ENCODE measurements at places on chromosomes 1 and 21. TPM values are rescaled to one million over a fixed set of nuclear protein-coding genes. Genes with fewer than 3 reads are reported as not detected.
A peak's percentile ranks its signal among the peaks of the same experiment; 100 is the strongest.

DNA sequence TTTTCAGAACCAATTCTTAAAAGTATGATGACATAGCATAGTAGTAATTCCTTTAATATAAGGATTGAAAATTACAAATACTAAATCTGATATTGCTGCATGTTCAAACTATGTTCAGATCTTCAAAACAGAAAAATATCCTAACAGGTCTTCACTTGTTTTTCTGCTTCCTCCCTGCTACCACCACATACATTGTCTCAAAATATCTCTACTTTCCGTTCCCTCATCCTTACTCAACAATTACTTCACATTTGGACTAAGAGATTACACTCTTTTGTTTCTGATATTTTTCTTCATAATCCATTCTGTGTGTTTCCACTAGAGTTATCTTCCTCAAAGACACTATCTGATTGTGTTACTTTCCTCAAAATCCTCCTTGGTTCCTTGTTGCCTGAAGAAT is 125.1 kb downstream of the NEK7 start:
- DNase-seq, result no peak

- DNase-seq, result peak; percentile 9
These were observed 20.2 kb upstream of the LRRC3 start for GRCh38 chr21:44434936-44435635.

GRCh38 chr1:247297263-247298123 is 34.2 kb downstream of the ZNF496 start:
- no peak for DNase-seq

DNA sequence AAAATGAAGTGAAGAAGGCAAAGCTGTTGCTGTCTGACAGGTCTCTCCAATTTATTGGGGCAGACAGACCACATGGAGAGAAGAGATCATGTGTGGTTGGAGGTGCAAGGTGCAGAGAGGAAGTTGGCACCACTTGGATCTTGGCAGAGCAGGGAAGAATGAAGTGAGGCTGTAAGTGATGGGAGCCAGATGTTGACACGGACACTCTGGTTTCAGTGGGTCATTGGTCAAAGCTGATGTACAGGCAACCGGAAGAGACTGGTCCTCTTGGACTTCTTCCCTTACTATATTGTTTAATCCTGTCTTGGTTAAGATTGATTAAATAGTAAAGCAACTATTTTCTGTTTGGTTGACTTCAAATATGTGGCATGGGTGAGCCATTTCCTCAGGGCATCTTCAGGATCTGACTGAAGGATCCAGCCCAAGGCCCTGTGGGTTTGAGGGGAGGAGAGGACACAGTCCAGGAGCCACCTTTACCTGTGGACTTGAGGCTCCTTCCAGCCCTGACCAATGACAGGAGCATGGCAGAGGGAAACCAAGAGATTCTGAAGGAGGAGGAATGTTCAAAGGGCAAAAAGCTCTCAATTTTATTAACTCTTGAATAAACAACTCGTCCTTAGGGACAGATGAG is 49.4 kb downstream of the NENF start:
- DNase-seq, result no peak

GRCh38 chr1:21891621-21892479 is 45.3 kb downstream of the HSPG2 start:
- no peak for DNase-seq

GRCh38 chr21:44437696-44438431 is 17.4 kb upstream of the LRRC3 start:
- no peak for DNase-seq

- DNase-seq, result no peak
These were observed 48.2 kb downstream of the HLX start for GRCh38 chr1:220927442-220927841.

- no peak for DNase-seq
These were observed 54.9 kb upstream of the CRB1 start for GRCh38 chr1:197213193-197213592.

DNA sequence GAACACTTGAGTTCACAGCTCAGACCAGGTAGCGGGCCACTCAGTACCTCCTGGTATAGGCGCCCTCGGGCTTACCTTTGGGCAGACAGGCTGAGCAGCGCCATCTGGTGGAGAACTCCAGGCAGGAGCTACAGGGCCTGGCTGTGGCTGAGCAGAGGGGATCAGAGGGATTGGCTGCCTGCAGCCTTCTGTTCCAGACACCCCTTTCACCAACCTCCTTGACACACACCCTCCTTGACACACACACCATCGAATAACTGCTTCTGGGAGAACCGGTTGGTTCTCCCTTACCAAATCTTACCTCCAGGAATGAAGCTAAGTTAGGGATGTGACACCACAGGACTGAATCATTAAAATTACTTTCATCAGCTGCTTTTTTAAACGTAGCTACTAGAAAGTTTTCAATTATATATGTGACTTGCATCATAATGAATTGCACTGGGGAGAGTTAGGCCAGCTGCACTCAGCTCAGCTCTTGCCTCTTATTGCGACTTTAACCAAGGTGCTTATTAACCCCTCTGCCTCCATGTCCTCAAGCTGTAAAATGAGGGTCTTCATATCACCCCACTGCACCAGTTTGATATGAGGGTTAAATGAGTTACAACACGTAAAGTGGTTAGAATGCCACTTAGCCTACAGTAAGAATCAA is 6.6 kb downstream of the LIN28A start:
- DNase-seq, result peak; percentile 57

DNA sequence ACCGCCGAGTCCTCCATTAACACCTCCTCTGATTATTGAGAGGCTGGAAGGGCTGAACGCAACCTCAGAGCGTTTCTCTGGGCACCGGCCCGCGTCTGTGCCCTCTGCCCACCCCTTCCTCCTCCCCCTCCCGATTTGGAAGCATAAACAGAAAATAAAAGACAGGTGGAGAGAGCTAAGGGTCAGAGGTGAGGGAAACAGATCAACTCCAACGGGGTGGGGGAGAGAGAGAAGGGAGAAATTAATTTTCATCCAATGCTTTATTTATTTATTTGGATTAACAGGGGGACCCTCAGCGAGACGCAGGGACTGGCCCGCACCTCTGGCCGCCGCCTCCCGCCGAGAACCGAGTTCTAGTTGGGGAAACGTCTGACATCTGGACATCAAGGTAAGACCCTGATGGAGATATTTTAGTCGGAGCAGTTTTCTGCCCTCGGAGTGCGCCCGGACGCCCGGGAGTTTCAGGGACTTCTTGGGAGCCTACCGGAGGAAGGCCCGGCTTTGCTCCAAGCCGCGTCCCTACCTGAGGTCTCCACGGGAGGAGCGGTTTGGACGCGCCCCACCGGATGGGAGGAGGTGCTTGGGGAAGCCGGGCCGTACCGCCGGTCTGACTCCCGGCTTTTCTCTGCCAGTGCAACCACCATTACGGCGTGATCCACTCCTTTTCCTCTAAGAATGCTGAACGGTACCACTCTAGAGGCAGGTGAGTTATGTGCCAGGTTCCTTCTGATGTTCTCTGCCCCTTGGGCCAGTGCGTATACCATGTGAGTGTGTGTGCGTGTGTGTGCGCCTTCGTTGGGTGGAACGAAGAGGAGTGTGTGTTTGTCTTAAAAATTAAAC is 5.1 kb upstream of the LHX9 start:
- DNase-seq, result no peak

DNA sequence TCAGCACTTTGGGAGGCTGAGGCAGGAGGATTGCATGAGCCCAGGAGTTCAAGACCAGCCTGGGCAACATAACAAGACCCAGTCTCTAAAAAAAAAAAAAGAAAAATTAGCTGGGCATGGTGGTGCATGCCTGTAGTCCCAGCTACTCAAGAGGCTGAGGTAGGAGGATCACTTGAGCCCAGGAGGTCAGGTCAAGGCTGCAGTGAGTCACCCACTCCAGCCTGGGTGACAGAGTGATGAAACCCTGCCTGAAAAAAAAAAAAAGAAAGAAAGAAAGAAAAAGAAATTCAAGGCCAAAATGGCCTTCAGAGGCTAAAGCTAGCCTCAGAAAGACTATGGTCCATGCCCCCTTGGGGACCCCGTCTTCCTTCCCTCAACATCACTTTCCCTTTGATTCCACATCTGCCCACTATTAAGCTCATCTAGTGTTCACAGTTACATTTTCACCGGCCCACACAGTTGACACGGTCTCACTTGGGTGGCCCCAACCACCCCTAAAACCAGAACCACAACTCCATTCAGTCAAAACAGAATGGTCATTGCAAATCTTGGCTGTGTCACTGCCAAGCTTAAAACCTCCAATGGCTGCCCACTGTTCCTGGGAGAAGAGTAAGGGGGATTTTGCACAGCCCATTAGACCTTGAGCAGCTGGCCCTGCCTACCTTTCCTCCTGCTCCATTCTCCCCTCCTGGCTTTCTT is 2.1 kb upstream of the CAPN8 start:
- DNase-seq, result no peak

GRCh38 chr1:32334864-32335534 is 1.0 kb downstream of the MARCKSL1 start:
- peak; percentile 56 for DNase-seq

DNA sequence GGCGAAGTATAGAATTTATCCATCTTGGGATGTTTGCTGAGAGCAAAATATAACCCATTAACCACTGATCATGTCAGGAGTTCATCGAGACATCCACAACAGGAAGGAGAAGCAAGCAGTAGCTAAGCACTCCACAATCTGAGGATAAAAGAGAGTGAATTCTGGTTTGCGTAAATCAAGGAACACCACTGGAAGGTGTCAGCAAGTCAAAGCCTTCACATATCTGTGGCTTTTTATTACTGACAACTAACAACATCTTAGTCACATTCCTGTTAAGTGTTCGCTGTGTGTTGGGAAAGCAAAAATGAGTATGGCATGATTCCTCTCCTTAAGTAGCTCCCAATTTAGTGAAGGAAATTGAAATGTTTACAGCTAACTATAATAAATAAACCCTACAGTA is 44.5 kb upstream of the DARS2 start:
- DNase-seq, result no peak

- no peak for DNase-seq
These were observed 176.9 kb upstream of the CAMK1G start for GRCh38 chr1:209406595-209406994.

- no peak for DNase-seq
These were observed 89.0 kb downstream of the MIS18A start for GRCh38 chr21:32189688-32190483.

DNA sequence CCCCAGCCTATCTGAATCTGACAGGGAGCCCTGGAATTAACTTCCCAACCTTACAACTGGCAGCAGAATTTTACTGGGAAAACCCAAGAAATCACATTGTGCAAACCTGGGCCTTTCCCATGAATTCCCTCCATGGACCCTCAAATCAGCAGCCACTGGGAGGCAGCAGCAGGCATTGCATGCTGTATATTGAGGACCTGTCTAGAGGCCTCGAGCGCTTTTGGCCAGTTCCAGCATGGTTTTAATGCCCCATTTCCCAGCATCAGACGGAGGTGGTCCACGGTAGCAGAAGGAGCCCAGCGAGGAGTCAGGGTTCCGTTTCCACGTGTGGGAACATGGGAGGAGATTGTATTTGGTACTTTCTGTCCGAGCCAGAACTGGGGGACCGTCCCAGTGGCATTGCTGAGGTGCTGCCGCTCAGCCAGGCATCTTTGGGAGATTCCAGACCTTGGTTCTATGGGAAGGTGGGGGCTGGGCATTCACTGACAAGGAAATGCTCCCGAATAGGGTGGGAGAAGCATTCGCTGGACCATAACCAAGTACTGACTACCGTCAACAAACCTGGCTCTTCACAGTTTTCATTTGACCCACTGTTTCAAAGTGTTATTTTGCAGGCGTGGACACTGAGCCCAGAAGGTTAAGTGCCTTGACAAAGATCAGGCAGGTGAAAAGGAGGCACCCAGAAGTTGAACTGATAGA is 15.9 kb downstream of the BMP8A start:
- no peak for DNase-seq

GRCh38 chr1:72516826-72517225 is 234.5 kb upstream of the NEGR1 start:
- no peak for DNase-seq

DNA sequence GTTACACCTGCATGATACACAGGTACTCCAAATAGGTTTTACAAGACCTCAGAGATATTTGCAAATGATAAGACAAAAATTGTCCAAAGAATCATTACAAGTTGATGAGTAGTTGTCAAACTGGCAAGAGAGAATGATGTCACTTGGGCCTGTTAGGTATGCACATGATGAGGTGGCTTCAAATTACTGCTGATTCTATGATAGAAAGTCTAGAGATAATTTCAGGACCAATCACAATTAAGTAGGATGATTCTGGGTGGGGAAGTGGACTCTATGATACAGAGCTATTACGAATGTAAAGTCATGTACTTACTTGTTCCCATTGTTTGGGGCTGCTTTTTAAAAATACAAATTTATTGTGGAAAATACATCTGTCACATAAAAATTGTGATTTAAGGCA is 5.2 kb upstream of the SPRR1B start:
- DNase-seq, result no peak

GRCh38 chr1:30731806-30732276 is 8.5 kb upstream of the MATN1 start:
- no peak for DNase-seq

- DNase-seq, result no peak
These were observed 47.4 kb downstream of the OLIG1 start for GRCh38 chr21:33117101-33117888.

DNA sequence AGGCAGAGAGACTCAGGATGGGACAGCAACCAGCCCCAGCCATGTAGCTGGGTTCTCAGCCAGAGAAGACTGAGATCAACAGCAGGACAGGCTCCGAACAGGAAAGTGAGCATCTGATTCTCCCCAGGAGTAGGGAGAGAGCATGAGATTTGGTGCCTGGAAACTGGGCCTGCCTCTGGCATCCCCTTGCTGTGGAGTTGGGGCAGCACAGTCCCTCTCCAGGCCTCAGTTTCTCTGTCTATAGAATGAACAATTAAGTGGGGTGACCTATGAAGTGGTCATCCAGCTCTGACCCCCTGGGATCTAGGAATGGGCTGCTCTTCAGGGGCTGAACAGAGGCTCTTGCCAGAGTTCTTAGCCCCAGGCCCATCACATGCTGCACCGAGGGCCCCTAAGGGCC is 55.6 kb downstream of the KLHDC7A start:
- DNase-seq, result no peak

FCRL5 gene
- not detected for total RNA-seq

PLA2G2D gene
- not detected for total RNA-seq

ROR1 gene
- total RNA-seq, result 14.0 TPM

BSND gene
- total RNA-seq, result not detected

COQ8A gene
- 357 TPM for total RNA-seq

MIB2 gene
- 129 TPM for total RNA-seq

MNDA gene
- 2.7 TPM for total RNA-seq

IFNGR2 gene
- total RNA-seq, result 34.6 TPM

PPOX gene
- 15.2 TPM for total RNA-seq

HCRTR1 gene
- 0.44 TPM for total RNA-seq

Data from left ventricle myocardium inferior (tissue), 1 donor.